ENCODE measurements at places on chromosomes 5 and 9.

- no peak for DNase-seq
These were observed 37.4 kb downstream of the MEGF9 start for GRCh38 chr9:120676767-120677402.

GRCh38 chr5:91010090-91010489 lies 373.0 kb downstream of the ARRDC3 start:
- no peak for DNase-seq

DNA sequence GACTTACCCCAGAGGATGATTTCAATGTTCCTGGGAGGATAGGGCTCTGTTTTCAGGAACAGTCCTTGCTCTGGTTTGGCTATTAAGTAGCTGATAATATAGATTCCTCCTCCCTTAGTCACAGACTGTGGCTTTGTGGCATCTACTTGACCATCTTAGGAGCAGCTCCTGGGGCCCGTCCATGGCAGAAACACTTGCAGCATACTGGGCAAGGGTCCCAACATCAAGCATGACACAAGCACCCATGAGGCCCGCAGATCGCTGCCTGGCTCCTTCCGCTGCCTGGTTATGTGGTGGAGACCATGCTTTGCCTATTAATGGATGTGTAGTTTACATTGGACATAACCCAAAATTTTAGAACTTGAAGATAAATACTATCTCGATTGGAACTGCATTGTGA lies 170.1 kb downstream of the ICE1 start:
- no peak for DNase-seq

- DNase-seq = no peak
These were observed 812 bp downstream of the DNAH5 start for GRCh38 chr5:13943676-13944075.

- DNase-seq = no peak
These were observed 23.5 kb upstream of the EIF4EBP3 start for GRCh38 chr5:140524003-140524402.

- no peak for DNase-seq
These were observed 151.0 kb upstream of the ZNF366 start for GRCh38 chr5:72658161-72658560.

GRCh38 chr9:126154869-126155268 lies 171.8 kb upstream of the MVB12B start:
- DNase-seq = no peak

- no peak for DNase-seq
These were observed 44.5 kb downstream of the PLPP7 start for GRCh38 chr9:131333771-131334628.

DNA sequence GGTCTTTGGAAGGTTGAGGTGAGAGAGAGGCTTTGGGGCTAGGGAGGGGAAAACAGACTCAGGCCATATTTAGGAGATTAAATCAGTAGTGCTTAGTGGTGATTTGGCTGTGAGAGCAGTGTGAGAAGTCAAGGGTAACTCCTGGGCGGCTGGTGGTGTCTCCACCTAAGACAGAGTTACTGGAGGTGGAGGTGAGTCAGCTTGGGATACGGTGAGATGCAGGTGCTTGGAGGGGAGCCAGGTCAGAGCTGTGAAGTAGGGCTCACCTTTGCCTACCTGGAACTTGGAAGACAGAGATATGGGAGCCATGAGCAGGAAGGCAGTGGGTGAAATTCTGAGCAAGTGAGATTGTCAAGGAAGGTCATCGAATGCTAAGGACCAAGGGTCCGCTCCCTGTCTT lies 24.5 kb downstream of the RGS3 start:
- no peak for DNase-seq

- no peak for DNase-seq
These were observed 8.7 kb downstream of the PAPPA start for GRCh38 chr9:116162241-116162781.

DNA sequence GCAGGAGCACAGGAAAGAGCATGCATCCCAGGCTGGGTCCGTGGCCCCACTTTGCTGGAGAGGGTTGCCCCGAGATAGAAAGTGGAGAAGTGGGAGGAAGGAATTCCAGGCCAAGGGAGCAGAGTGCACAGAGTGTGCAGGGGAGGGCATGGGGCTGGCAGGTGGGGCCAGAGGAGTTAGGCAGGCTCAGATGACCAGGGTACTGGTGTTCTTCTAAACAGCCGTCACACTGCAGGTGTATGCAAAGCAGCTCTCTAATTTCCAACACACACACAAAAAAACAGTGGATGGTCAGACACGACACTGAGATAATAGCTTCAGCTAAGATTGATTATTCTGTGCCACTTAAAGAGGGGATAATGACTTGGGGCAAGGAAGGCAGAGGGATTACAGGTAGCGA lies 212.2 kb downstream of the MTRR start:
- no peak for DNase-seq

- no peak for DNase-seq
These were observed 6.3 kb downstream of the EXOSC3 start for GRCh38 chr9:37778534-37778933.

GRCh38 chr5:132075719-132076077 lies 2.1 kb downstream of the CSF2 start:
- no peak for DNase-seq

- DNase-seq = no peak
These were observed 46.7 kb upstream of the TBC1D9B start for GRCh38 chr5:179954434-179954833.

- DNase-seq = no peak
These were observed 49.9 kb upstream of the SLIT3 start for GRCh38 chr5:169350759-169351240.

DNA sequence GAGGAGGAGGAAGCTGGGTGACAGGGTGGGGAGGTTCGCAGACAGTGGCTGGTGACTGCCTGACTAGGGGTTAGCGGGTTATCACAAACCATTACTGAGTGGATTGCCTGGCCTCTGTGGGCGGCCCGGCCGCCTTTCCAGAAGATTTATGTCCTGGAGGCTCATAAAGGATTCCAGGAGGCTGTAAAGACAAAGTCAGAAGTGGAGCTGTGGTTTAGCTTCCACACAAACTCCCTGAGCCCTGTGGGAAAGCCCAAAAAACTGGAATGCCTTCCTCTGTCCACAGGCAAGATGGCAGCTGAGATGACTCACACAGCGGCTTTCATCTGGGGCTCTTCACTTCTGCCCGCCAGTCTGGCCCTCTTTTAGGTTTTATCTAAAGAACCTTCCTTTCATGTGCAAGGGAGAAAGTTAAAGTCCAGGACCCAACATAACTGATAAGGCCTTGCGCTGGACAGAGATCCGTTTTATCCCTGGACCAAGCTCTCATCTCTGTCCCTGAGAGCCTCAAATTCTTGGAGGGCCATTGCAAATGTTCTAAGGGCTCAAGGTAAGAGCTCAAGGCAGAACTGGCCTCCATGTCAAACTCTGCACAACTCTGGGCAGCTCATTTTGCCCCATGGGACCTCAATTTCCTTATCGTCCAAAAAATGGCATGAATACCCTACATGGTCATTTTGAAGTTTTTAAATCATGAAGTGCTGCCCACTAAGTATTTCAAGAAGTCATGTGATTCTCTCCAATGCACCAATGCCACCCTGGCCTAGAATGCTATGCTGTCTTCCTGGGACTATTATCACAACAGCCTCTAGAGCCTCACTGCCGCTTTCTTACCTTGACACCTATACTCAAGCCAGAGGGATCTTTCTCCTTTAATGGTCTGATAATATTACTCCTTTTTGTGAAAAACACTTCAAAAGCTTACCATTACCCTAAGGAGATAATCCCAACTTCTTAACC lies 249.4 kb upstream of the TRIM32 start:
- no peak for DNase-seq

- no peak for DNase-seq
These were observed 15.6 kb downstream of the SPACA9 start for GRCh38 chr9:132894346-132894745.

DNA sequence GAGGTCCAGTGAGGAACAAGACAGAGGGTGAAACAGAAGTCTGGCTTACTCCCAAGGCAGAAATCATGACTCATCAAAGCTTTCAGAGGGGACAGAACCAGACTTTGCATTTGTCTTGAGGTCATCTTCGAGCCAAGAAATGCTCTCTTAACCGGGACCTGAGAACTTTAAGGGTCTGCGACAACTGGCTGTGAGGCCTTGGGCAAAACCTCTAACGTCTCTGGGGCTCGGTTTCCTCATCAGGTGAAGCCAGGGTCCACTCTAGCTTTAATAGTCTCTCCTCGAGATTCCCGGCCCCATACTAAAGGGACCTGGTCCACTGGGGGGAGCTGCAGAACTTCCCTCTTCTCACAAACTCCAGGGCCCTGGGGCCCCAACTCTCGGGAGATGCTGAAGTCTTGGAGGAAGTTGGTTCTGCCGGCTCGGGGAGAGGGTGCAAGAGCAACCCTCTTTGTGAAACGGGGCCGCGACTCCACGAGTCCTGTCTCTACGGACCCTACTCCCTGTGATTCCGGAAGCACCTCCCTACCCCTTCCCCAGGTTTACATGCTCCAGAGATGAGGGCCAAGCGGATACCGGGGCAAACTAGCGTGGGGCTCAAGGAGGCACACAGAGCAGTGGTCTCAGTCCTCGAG lies 2.6 kb downstream of the GLIS3 start:
- no peak for DNase-seq

DNA sequence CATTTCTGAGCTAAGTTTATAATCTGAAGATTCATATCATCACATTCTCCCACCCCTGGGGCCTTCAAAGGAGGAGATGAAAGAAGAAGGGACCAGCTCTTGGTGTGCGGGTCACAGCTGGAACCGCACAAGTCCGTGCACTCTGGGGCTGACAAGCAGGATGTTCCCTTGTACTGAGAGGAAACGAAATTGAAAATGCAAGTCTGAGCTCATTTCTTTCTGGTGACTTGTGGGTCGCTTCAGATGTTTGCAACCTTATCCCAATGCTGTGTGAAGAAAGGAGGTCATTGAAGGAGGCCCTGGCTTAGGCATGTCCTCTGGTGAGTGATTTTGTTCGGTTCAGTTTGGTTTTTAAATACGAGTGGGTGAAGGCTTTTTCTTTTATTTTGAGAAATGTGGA lies 59.6 kb downstream of the C9orf152 start:
- no peak for DNase-seq

DNA sequence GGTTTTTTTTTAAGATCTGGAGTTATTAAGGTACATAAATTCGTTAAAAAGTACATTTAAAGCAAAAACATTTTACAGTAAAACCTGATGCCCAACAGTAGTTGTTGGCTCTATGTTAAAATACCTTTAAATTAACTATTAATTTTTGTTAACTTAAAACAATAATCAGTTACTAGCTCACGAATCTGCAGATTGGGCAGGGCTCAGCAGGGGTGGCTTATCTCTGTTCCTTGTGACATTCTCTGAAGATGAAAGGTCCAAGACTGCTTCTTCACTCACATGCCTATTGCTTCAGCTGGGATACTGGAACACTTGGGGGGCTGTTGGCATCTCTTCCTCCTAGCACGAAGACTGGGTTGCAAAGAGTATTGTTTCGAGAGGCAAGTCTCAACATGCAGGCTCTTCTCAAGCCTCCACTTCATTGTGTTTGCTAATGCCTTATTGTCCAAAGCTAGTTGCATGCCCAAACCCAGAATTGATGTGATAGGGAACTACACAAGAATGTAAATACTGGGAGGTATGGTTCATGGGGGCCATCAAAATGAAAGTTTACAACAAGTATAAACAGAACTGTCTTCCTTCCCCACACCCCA lies 46.6 kb downstream of the MAP3K1 start:
- no peak for DNase-seq

- no peak for DNase-seq
These were observed 66.3 kb downstream of the PRELID2 start for GRCh38 chr5:145768863-145769262.

DNA sequence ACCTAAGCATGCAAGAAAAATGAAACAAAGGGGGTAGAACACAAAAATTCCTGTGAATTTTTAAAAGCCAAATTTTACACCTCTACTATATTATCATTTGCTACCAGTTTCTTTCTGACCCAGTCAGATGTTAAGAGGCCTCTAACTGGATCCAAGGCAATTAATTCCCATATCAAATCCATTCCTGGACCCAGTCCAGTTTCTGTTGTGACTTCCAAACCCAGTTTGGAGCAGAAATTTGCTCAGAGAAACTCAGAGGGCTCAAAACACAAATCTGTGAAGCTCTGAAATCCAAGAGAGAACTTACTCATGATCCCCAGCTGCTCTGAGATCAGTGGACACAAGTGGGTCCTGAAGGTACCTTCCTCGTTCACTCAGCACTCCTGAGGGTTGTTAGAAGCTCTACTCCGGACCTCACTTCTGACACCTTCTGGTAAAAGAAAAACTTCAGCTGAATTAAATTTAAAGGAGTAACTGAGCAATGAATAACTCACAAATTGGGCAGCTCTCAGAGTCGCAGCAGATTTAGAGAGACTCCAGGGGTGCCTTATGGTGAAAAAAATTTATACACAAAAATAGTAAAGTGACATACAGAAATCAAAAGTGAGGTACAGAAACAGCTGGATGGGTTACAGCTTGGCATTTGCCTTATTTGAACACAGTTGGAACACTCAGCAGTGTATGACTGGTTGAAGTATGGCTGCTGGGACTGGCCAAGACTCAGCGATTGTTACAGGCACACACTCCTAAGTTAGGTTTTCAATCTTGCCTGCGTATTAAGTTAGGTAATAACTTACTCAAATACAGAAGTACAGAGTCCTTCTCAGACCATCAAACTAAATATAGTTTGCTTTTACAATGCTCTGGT lies 32.4 kb downstream of the INSL4 start:
- peak; percentile 23 for DNase-seq

GRCh38 chr5:30197662-30198061 lies 995.8 kb upstream of the CDH6 start:
- no peak for DNase-seq

DNA sequence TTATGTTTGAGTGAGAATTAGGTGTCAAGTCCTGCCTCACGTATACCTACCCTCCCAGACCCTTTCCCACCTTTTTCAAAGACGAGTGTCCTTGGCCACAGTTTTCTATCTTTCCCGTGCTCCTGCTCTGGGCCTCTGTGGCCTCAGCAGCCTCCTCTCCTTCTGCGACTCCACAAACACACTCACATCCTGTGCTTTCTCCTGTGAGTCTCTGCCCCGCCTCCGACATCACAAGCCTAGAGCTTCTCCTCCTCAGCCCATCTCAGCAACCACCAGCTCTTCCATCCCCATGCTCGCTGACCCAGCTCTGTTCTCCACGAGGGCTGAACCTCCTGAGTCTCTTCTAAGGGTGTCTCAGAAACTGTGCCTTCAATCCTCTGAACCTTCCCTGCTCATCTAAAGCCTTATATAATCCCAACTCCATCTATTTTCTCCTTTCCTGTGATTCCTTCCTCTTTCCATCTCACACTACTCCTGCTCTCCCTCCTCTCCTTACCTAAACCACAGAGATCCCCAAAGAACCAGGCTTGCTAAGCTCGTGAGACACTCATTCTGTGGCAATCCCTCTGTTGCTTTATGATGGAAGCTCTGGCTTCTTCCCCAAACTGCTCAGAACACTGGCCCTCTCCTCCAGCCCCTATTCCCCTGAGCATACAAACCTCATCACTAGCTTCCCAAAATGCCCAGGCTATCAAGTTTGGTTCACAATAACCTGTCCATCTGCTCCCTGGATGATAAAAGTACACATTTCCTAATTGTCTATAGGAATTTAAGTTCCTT lies 55.2 kb downstream of the RASEF start:
- DNase-seq = no peak

DNA sequence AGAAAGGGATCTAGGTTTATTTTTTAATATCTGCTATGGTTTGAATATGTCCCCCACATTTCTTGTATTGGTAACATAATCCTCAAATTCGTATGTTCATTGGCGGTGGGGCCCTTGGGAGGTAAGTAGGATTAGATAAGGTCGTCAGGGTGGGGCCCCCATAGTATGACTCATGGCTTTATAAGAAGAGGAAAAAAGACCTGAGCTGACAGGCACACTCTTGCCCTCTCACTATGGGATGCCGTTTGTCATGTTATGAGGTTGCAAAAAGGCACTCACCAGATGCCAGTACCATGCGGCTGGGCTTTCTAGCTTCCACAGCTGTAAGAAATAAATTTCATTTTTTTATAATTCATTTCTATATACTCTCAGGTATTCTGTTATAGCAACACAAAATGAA lies 67.3 kb upstream of the SGCD start:
- no peak for DNase-seq
